KBM-7 (cell line): ENCODE measurements at places on chromosomes 5 and 9.

GRCh38 chr9:78386773-78387172, 89.8 kb downstream of the PSAT1 start:
- DNase-seq, result no peak

DNA sequence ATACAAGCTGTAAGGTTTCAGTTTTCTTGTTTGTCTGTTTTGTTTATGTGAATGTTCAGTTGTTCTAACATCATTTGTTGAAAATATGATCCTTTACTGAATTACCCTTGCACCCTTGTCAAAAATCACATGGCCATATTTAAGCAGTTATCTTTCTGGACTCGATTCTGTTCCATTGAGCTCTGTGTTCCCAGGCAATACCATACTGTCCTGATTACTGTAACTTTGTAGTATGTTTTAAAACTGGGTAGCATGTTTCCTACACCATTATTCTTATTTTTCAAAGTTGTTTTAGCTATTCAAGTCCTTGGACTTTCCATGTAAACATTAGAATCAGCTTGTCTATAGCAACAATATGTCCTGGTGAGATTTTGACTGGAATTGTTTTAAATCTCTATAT, 66.7 kb upstream of the PRSS3 start:
- no peak for DNase-seq

GRCh38 chr9:83537331-83538171, 650 bp downstream of the FRMD3 start:
- no peak for DNase-seq

GRCh38 chr5:1525624-1526189, 1.9 kb upstream of the LPCAT1 start:
- no peak for DNase-seq

- no peak for DNase-seq
Observed at GRCh38 chr9:134404376-134405358, 78.4 kb downstream of the RXRA start.

GRCh38 chr9:130235558-130236435, 29.8 kb upstream of the HMCN2 start:
- DNase-seq, result peak; percentile 78

DNA sequence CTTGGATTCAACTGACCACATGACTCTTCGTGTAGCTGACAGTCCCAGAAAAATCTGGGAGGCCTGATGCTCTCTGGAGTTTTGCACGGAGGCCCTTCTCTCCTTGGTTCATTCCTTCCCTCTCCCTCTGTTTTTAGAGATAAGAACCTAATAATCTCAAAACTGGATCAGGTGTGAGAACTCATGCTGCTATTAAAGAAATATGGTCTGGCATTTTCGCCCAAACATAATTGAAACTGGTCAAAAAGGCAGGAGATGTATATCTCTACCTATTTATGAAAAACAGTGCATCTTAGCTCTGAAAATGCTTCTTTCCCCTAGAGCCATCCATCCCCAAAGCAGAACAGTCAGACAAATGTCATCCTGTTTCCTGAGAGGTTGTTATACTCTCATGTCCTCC, 397.5 kb downstream of the PRELID2 start:
- no peak for DNase-seq

DNA sequence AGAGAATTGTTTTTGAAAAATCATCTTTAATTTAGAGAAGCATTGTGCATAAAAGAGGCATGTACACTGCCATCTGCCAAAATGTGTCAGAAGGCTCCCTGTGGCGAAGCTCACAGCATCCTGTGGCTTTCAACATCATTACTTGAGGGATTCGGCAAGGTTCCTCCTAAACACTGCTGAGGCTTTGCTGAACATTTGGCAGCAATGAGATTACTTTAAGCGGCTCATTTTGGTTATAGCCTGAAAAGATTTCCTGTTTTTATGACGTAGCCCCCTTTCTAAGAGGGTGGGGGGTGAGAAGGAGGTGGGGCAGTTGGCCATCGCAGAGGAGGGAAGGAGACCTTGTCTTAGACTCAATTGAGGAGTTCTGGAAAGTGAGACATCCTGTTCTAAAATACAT, 469.4 kb downstream of the RASEF start:
- DNase-seq, result no peak

- DNase-seq, result no peak
Observed at GRCh38 chr9:127503379-127503921, 52.1 kb downstream of the LRSAM1 start.

DNA sequence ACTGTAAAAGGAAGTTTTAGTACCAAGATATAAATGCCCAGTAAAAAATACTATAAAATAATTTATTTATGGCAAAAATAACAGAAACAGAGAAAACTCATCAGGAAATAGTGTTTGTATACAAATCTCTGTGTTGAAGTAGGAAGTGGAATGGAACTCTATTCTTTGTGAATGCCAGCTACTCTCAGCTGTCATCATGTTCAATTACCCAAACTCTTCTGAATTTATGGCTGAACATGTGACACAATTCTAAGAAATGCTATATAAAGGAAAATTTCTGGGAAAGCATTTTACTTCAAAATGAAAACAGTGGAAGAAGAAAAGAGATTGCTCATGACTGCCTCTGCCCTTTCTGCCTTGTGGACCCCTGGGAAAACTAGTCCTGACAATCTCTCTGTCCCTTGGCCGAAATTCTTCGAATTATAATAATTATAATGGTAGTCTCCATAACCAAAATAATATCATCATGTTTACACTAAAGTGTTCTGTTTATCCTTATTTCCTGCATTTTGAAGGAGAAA, 522.3 kb upstream of the ST8SIA4 start:
- peak; percentile 54 for DNase-seq

DNA sequence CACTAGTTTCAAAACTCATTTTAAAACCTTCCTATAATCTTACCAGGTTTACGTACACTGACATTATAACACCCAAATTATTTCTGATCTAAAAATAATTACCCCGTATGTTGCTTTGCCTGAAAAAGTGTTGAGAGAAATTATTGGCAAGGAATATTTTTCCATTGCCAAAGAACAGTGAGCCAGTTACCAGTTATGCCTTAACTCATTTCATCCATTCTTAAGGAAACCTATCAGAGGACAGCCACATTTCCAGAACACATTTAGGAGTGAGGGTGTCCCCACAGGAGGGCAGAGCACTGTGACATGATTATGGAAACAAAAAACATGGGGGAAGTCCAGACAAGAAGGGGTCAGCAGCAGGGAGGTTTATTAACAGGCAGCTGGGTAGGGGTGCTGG, 52.2 kb downstream of the GABBR2 start:
- no peak for DNase-seq

DNA sequence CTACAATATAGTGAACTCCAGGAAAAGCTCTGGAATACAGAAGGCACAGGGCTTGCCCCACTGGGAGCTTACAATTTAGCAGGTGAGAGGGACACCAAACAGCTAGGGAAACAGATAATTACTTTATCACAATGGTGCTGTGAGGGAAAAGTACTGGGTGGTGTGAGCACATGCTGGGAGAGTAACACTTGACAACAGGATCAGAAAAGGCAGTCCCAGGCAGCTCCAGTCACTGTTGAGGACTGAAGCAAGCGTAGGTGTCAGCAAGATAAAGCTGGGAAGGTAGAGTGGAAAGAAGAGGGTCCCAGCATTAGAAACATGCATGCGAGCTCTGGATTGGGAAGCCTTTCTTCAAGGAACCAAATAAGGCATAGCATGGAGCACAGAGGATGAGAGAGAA, 296.0 kb downstream of the ATPSCKMT start:
- no peak for DNase-seq

DNA sequence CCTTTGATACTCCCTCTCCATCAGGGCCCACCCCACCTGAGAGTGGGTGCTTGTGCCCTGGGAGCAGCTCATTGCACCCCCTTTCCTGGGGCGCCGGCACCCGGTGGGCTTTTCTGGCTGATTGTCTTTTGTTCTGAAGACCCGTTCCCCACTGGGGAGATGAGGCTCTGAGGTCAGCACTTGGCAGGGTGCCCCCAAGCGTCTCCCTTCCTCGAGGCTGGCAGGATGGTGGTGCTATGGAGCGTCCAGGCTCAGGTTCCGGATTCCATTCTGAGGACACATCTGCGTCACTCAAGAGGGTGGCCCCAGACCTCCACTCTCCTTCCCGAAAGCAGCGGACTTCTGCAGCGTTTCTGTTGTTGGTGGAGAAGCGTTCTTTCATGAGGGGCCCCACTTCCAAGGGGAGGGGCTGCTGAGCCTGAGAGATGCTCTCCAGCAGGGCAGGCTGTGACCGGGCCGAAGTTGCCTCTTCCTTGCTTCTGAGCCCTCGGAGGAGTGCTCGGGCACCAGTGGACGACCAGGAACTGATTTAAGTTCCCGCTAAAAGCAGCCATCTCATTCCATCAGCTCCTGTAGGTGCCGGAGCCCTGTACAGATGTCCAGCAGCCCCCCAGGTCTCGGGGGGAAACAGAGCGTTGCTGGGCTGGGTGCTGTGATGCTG, 42.2 kb downstream of the COL5A1 start:
- no peak for DNase-seq

- DNase-seq, result no peak
Observed at GRCh38 chr9:107224252-107224651, 58.8 kb upstream of the RAD23B start.

DNA sequence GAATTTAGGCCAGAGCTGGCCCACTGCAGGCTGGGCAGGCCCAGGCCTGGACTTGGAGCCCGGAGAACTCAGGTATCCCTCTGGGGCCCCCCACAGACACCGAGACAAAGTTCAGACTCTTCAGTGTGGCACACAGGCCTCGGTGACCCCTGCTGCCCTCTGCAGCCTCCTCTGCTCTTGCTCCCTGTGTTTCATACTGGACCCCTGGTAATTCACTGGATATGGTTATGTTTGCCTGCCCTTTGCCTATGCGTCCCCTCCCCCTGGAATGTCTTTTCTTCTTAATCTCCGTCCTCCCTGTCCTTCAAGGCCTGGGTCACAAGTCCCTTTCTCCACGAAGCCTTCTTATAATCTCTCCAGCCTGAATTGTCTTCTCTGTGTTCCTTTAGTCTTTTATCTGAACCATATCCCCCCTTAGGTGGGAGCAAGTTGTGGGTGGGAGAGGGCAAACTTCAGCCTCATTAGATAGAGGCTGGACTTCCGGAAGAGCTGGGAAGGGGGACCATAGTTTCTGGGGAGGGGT, 30.1 kb downstream of the GSN start:
- DNase-seq, result no peak

DNA sequence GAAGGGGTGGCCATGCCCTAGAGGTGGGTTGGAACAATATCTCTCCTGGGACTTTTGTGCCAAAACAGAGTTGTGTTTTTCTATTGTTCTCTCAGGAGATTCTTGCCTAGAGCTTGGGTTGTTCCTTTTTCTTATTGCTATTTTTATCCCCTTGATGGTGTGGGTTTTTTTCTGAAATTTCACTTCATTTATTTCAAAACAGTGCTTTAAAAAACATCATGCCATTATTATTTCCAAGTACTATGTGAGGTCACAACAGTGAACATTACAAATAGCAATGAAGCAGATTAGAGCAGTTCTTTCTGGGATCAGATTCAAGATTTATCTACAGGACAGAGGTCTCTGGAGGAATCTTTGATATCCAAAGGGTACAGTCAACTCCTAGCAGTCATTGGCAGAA, 76.6 kb downstream of the ACTBL2 start:
- DNase-seq, result no peak

DNA sequence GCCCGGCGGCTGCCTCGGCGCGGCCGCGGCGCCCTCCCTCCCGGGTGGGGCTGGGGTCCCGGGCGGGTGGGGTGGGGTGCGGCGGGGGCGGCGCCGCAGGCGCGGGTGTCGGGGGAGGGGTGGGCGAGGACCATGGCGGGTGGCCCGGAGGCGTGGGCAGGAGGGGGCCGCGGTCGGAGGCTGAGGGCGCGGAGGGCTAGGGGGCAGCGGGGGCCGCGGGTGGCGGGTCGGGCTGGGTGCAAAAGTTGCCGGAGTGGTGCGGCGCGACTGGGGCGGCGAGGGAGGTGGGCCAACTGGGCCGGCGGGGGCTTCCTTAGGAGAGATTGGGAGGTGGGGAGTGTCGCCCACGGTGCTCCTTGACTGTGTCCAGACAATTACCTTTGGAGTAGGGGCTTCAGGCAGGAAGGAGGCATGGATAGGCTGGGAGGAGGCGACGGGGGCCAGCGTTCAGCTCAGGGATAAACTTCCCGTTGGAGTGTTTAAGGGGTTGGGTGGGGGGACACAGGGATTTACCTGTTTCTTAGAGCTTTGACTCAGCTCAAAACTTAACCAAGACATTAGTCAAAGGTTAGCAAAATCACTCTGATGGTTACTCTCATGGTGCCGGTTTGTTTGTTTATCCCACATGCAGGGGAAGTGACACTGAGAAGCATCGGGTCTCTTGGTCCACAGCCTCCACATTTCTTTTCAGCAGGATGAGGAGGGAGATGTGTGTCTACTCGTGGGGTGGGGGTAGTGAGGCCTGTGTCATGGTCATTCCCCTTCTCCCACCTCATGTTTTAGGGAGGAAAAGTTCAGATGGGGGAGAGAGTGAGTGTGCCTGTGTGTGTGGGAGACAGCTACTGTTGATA, 859 bp downstream of the CSNK1G3 start:
- peak; percentile 46 for DNase-seq

GRCh38 chr5:62982348-62982747, 403.7 kb downstream of the LRRC70 start:
- DNase-seq, result no peak

- no peak for DNase-seq
Observed at GRCh38 chr5:172371684-172372083, 82.6 kb downstream of the SH3PXD2B start.

- no peak for DNase-seq
Observed at GRCh38 chr9:28215536-28216299, 642.4 kb upstream of the C9orf72 start.

- no peak for DNase-seq
Observed at GRCh38 chr5:131745703-131746102, 51.1 kb downstream of the FNIP1 start.

DNA sequence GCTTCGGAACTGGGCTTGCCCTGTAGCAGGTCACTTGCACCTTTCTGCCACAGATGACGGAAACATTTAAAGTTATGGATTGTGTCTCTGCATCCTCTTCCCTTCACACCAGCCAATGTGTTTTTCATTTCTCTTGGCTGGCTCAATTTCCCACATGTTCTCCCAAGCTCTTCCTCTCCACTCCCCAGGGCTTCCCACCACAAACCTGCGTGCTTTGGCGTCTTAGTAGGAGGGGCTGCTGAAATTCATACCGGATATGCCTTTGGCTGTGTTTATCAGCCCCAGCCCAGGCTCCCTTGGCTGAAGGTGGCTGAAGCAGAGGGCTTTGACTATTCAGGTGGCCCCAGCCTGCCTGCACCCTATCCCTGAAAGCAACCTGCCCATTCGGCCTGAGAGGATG, 32.1 kb downstream of the ADRB2 start:
- DNase-seq, result no peak

- no peak for DNase-seq
Observed at GRCh38 chr5:72601861-72602260, 94.7 kb upstream of the ZNF366 start.

DNA sequence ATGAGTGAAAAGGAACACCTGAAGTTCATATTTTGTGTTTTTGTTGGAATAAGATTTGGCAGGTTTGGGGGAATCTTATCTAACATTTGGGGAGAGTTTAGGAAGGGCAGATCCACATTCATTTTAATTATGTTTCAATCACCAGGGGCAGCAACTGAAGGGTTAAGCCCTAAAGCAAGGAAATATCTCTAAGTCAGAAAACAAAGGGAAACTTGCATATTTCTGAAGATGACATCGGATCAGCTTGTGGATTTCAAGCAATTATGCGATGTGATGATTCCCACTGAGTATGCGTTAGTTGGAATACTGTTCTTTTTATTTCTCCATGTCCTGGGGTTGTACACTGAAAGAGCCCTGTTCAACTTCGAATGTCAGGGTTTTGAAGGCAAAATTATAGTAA, 59.8 kb upstream of the NFIB start:
- DNase-seq, result no peak

- DNase-seq, result no peak
Observed at GRCh38 chr9:36559036-36559695, 13.5 kb upstream of the MELK start.
